Natural killer cell (primary cell): ENCODE measurements at places on chromosomes 4 and X. TPM values are rescaled to one million over a fixed set of nuclear protein-coding genes. Genes with fewer than 3 reads are reported as not detected.

Gene CTAG2
- total RNA-seq, result not detected

Gene LDB2
- total RNA-seq, result 13.6 TPM

Gene ARHGEF9
- total RNA-seq, result 69.1 TPM

Gene TENM3
- not detected for total RNA-seq

DNA sequence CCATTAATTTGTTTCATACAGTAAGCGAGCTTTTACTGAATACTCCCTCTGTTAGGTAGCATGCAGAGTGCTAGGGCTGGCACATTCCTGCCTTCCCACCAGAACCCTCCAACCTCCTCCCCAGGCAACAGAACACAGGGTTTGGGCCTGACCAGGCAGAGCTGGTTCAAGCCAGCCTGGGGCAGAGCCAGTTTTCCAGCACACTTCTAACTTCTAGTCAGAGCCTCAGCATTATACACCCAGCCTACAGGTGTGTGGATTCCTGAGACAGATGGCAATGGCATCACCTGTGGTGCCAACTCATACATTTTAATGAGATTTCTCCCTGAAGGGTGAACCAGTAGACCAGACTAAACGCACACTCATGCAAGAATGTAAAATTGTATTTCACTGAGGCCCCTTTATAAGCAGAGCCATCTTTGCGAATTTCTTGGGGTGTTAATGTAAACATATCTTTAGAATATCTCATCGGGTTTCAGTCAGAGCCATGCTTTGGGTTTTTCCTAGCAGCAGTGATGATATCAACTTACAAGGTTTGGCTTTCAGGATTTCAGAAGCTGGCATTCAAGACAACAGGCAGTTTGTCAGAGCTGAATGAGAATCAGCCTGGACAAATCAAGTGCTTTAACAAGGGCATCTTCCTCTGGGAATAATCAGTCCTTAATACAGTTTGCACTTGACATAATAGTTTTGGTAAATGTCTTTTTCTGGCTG, 92.0 kb downstream of the GATB start:
- DNase-seq, result no peak
- H3K4me1 ChIP-seq, result no peaks in the 10 kb centered on the region
- no peaks in the 10 kb centered on the region for H3K27me3 ChIP-seq
- H3K36me3 ChIP-seq, result no peaks in the 10 kb centered on the region

- DNase-seq, result no peak
- no peak overlapping the region for H3K27ac ChIP-seq
- H3K36me3 ChIP-seq, result no peaks in the 10 kb centered on the region
- H3K4me1 ChIP-seq, result peaks cover 18% of the 10 kb centered on the region
- H3K4me3 ChIP-seq, result no peak overlapping the region
- H3K27me3 ChIP-seq, result no peaks in the 10 kb centered on the region
These were observed 2.2 kb downstream of the N4BP2 start for GRCh38 chr4:40058854-40059253.

GRCh38 chr4:140702096-140702757, 54.0 kb downstream of the TBC1D9 start:
- DNase-seq, result no peak
- H3K36me3 ChIP-seq, result no peaks in the 10 kb centered on the region
- no peaks in the 10 kb centered on the region for H3K27me3 ChIP-seq
- H3K27ac ChIP-seq, result no peak overlapping the region
- H3K4me3 ChIP-seq, result no peak overlapping the region

GRCh38 chr4:184096561-184097240, 121.0 kb downstream of the ENPP6 start:
- DNase-seq, result no peak
- H3K27me3 ChIP-seq, result no peaks in the 10 kb centered on the region
- H3K27ac ChIP-seq, result no peak overlapping the region
- H3K4me1 ChIP-seq, result peaks cover 6% of the 10 kb centered on the region
- no peak overlapping the region for H3K4me3 ChIP-seq

DNA sequence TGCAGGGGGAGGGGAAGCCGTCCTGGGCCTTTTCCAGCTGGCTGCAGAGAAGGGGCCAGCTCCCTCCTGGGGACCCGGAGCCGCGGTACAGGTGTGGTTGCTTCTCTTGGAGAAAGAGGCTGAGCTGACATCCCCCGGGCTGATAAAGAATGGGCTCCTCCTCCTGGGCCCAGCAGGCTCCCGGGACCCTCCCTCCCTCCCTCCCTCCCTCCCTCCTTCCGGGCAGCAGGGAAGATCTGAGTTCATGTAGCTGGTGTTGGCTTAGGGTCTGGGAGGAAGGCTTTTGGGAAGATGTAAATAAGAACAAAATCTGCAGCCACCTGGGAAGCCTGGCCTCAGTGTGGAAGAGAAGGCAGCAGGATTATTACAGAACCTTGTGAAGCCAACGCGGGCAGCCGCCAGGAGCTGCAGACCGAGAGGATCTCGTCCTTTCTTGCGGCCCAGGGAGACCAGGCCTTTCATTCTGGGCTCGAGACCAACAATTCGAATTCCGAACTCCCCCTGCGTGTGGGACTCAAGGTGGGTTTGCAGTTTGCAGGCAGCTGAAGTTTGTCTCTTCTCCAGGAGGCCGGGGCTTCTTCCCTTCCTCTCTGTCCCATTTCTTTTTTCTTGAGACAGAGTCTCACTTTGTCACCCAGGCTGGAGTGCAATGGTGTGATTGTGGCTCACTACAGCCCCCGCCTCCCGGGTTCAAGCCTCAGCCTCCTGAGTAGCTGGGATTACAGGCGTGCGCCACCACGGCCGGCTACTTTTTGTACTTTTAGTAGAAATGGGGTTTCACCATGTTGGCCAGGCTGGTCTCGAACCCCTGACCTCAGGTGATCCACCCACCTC, at the start of gene PLCXD1:
TSS of gene PLCXD1 (plus strand) at position 216 of the 834 bp plus-strand sequence. CDS start 2,807 bp downstream, outside the sequence.
- peaks cover 3% of the 10 kb centered on the region for H3K36me3 ChIP-seq
- no peak within 1 kb of the TSS for H3K4me3 ChIP-seq
- peaks cover 19% of the 10 kb centered on the region for H3K4me1 ChIP-seq

GRCh38 chrX:141724186-141724585, 25.6 kb upstream of the SPANXD start:
- H3K27ac ChIP-seq, result no peak overlapping the region
- H3K4me1 ChIP-seq, result no peaks in the 10 kb centered on the region
- DNase-seq, result no peak
